ENCODE measurements at places on chromosomes 2 and 18.

DNA sequence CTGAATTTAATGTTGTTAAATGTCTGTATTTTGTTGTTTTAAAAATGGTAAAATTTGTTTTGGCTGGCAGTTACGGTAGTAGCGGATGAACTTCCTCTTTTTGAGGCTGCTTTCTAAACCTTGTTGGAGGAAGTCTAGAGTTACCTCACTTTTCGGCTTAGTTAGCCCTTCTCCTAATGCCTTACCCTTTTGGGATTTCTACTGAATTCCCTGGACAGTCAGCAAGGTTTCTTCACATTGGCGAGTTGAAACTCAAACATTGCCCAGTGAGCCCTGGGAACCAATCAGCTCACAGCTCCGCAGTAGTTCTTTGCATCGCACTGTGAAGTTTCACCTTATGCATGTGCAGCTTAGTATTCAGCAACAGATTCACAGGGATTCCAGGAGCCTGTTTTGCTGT, 55.2 kb downstream of the TMEM247 start:
- no peak for DNase-seq

- DNase-seq, result no peak
Measured at GRCh38 chr2:69169655-69170389, 156.8 kb downstream of the ANTXR1 start.

DNA sequence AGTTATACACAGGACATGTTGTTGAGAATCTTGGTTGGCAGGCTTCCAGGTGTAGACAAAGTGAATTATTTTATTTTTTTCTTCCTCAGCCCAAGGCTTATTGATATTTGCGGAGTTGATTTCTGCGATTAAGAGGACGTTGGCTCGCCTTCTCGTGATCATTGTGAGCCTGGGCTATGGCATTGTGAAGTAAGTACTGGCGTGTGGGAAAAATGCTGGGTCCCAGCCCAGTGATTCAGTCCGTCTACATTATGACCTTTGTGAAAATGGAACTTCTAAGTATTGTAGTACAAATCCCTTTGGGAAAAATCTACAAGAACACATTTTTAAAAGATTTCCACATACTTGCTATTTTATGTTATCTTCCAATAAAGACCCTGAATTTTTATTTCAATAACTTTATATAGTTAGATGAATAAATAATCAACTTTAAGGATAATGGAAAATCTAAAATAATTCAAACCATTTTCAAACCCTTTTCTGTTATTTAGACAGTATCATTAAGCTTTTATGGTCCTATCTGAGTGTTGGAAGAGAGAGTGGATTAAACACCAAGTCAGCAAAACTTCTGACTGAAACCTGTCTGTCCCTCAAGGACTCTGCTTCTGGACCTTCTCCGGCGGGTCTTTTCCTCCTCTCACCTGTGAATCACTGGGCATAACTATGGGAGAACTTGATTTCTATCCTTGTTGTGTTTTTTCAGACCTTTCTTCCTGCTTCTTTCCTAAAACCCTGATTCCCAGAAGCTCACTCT, 31.0 kb downstream of the TMEM87B start:
- no peak for DNase-seq

GRCh38 chr2:58651930-58652329, 410.8 kb upstream of the FANCL start:
- DNase-seq, result no peak
